Inflammatory macrophage treated with lipopolysaccharide for 1 hour (primary cell): ENCODE measurements at places on chromosomes 11 and 22.

DNA sequence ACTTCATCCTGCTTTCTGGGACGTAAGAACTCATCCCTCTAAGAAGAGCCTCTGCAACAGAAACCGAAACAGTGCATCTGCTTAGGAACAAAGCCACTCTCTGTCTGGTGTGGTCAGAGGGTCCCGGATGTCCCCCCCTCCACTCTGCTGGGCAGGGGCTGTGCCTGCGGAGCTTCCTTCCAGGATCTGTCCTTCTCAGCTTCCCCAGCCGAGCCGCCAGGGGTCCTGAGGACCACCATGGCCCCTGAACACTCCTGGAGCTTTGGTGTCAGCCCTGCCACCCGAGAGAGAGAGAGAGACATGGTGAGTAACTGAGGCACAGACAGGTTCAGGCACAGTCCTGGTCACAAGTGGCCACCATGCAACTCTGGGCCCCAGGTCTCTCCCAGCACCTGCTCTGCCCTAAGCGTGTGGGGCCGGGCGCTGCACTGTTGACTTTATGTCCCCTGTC is 24.4 kb upstream of the MGAT3 start:
- no peak for DNase-seq

DNA sequence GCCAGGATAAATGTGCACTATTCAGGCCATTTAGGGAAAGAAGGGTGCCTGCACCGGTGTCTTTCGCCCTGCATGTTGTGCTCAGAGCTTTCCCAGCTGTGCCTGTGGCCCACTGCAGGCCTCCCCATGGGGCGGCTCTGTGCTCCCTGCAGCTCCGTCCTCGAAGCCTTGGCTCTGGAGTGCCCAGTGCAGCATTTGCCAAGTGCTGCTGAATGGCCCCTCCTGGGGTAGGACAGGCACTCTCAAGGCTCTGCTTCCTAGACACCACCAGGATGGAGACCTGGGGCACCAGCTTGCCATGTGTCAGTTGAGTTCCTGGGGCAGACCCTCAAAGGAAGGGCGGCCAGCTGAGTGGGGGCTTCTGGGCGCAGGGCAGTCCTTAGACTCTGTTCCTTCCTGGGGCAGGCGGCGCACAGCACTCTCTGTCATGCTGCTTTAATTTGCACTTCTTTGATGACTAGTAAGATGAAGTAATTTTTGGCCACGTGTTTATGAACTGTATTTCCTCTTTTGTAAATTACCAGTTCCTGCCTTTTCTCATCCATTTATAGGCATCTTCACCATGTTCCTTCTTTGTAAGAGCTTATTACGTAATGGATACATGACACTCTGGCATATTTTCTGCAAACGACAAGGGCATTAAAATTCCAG is 32.1 kb upstream of the GNB1L start:
- DNase-seq = peak; percentile 95

DNA sequence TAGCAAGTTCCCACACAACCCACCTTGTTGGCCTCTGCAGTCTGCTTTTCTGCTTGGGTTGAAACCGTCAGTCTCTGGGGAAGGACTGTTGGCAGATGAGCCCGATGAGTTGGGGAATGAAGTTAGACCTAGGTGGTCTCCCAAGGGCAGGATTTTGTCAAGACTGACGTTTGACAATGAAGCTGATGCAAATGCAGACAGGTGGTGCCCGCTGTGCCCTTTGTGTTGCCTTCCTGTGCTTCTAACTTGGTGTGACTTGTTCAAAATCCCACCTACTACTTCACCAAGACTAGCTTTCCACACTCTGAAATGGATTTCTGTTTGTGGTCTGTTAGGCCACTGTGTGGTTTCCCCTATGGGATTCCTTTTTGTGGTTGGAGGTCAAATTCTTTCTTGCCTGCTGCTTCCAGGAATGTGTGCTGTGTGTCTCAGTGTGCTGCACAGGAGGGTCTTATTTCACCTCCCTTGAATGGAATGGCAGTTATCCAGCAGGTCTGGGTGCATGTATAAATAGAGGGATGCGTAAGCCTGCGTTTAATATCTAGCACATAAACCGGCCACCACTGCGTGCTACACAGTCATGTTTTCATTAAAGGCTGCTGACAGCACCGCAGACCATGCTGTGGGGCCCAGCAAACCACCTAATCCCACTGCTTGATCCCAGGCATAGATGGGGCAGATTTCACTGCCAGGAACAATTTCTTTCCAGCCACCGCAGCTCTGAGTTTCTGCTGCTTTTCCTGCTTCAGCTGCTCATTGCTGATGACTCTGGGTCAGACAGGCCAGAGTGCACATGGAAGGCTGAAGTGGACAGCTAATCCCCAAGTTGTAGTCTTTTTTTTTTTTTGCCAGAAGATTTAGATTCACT is 44.8 kb downstream of the ADAMTS8 start:
- no peak for DNase-seq

- peak; percentile 45 for DNase-seq
Observed at GRCh38 chr11:34651551-34651950, 30.7 kb downstream of the EHF start.

- no peak for DNase-seq
Observed at GRCh38 chr11:104700609-104701008, 197.7 kb downstream of the CASP12 start.

- DNase-seq = no peak
Observed at GRCh38 chr11:37177721-37178120, 579.7 kb upstream of the RAG2 start.

- no peak for DNase-seq
Observed at GRCh38 chr11:71358122-71358728, 90.0 kb downstream of the DHCR7 start.

DNA sequence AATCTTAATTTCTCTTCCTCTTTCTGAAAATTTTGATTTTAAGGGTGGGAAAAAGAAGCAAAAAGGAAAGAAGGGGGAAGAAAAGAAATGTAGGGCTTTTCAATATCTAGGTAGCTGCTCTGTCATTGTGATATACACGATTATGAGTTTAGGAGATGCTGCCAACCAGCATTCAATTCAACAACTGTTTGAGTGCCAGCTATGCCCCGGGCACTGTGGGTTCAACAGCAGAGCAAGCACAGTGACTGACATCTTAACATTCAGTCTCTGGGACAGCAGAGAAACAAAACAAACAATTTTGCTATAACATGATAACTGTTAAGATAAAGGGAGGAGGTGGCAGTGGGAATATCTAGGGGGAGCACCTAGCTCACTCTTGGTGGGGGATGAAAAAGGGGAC is 91.6 kb downstream of the DBX1 start:
- no peak for DNase-seq

GRCh38 chr11:16981651-16982194 is 32.5 kb downstream of the PLEKHA7 start:
- DNase-seq = no peak

DNA sequence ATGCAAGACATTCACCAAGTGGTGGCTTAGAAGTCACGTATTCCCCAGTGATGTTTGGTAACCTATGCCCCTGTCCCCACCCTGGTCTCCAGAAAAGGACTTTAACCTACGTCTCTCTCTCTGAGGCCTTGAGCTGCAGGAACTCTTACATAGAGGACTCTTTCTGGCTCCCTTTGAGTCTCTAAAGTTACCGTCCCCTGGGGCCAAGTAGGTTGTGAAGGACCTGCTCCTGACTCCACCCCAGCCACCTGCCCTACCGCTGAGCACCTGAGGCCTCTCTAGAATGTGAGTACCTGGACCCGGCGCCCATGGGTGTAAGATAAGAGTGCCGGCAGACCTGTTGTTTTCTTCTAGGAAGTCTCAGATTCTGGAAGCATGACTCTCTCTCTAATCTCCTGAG is 95.4 kb downstream of the TIMP3 start:
- no peak for DNase-seq

DNA sequence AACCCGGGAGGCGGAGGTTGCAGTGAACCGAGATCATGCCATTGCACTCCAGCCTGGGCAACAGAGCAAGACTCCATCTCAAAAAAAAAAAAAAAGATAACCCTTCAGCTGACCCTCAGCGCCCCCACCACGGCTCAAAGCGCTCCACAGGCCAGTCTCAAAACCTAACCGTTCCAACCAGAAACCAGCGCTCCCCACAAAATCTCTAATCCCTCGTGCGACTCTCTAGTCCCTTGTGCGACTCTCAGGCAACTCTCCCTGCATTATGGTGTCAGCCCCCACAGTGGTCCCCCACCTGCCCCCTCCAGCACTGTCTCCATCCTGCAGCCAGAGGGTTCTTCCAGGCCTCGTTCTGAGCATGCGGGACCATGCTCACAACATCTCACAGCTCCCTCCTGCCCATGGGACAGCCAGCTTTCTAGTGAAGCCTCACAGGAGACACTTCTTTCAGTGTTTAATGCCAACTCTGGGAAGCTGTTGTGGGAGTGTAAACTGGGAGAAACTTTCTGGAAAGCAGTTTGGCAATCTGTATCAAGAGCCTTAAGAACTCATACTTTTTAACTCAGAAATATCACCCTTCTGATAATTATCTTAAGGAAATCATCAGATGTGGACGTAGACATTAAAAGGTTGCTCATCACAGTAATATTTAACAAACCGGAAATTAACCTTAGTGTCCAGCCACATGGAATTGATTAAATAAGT is 4.2 kb upstream of the RASGRP2 start:
- no peak for DNase-seq

DNA sequence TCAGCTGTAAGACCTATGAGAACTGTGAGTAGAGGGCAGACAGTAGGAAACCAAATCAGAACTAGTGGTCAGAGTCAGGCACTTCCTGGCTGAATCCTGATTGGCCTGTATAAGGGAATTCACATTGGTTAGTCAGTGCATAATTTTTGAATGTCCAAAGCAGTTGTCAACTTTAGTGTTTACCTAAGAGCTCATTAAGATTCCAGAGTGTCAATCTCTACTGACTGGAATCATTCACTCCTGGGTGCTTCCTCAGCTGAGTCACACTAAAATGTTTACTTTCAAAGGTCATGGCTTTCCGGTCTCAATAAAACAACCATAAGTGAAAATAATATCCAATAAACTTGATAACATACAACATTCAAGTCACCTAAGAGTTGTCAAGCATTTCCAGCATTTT is 306.1 kb downstream of the C11orf87 start:
- no peak for DNase-seq

- DNase-seq = peak; percentile 46
Observed at GRCh38 chr11:44573333-44573732, 7.9 kb downstream of the CD82 start.

- no peak for DNase-seq
Observed at GRCh38 chr11:25597696-25598095, 734.2 kb upstream of the ANO3 start.

DNA sequence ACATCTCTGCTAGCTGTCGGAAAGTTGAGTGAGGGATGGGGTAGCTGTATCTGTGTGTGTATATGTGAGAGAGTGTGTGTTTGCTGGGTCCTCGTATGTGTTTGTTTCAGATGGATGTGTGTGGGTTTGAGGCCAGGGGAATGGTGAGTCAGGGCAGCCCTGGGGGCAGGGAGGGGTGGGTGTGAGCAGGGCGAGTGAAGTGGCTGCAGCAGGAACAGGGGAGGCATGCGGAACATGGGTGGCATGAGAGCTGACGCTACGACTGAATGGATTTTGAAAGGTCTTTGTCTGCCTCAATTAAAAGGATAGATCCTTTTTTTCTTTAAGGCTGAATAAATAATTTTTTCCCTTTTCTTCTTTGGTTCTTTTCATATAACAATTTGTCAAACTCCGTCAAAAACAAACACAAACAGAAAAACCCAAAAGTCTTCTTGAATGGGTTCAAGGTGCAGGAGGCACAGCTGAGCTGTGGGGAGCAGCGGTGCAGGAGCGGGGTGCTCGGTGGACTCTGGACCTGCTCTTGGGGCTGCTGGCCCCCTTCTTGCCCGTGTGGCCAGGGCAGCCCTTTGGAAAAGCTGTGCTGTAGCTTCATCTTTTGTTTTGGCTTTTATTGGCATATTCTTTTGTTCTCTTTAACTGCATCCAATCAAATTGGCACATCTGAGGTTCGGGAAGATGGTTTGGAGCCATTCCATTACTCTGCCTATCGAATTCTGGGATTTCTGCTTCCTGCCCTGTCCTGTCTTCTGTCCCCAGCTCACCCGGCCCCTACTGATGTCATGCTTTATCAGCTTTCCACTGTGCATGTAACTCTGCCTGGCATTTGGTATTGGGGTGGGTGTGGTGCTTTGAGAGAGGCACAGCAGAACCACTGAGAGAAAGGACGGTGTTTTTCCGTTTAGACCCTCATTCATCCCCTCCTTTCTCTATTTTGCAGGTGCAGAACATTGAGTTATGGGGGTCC is 80.1 kb downstream of the ADAMTS15 start:
- no peak for DNase-seq

- no peak for DNase-seq
Observed at GRCh38 chr11:79525257-79525656, 84.4 kb upstream of the TENM4 start.

DNA sequence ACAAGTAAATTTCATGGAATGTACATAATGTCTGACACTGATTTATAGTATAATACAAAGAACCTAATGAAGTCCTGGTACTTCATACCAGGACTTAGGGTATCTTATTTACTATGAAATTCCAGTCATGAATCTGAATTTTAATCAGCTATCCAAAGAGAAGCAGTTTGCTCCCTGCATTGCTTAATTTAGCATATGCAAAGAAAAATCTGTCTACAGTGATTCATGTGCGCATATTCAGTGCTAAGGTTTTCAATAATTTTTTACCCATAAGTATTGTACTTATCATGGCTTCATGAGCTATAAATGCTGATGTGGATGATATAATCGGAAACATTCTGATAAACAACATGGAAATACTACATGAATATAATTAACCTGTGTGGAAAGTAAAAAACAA is 185.6 kb upstream of the ARHGAP42 start:
- DNase-seq = no peak
